A549 (cell line): ENCODE measurements at places on chromosomes 6 and 20. TPM values are rescaled to one million over a fixed set of nuclear protein-coding genes. Genes with fewer than 3 reads are reported as not detected.

The OR10C1 gene
- not detected in 3 replicates for polyA plus RNA-seq

The L3MBTL3 gene
- polyA plus RNA-seq: 2.5 to 3.0 TPM (median 3.0 TPM) in 3 replicates

The BNIP5 gene
- polyA plus RNA-seq: not detected in 3 replicates

The RIMS4 gene
- polyA plus RNA-seq: 1.3 to 1.6 TPM (median 1.3 TPM) in 3 replicates

The ZNF341 gene
- 3.6 to 4.1 TPM (median 3.8 TPM) in 3 replicates for polyA plus RNA-seq

The CDKN1A gene
- polyA plus RNA-seq: 118 to 137 TPM (median 130 TPM) in 3 replicates

The GNMT gene
- 0.23 to 0.32 TPM (median 0.31 TPM) in 3 replicates for polyA plus RNA-seq

GRCh38 chr6:74713941-74714340 is 491.9 kb downstream of the COL12A1 start:
- no peak for DNase-seq

DNA sequence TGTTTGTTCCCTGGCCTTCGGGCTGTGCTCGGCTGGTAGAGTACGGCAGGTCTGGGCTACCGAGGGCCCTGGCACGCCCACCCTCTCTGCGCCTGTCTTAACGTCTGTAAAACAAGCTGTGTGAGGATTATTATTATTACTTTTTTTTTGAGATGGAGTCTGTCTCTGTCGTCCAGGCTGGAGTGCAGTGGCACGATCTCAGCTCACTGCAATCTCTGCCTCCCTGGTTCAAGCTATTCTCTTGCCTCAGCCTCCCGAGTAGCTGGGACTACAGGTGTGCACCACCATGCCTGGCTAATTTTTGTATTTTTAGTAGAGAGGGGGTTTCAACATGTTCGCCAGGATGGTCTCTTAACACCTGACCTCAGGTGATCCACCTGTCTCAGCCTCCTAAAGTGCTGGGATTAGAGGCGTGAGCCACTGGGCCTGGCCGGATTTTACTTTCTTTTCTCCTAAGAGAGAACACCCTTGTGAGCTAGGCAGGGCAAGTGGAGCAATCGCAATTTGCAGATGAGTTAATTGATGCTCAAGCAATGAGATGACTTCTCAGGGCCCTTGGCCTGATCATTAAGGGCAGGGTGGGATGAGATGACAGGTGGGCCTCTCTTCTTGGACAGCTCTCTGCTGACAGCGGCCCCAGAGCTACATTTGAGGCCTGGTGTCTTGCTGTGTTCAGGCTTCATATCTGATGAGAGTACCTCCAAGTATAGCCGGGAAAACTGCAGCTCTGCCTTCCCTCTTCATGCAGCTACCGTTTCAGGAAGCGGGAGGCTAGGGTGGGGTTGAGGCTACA is 859 bp upstream of the SMIM29 start:
- DNase-seq: no peak

DNA sequence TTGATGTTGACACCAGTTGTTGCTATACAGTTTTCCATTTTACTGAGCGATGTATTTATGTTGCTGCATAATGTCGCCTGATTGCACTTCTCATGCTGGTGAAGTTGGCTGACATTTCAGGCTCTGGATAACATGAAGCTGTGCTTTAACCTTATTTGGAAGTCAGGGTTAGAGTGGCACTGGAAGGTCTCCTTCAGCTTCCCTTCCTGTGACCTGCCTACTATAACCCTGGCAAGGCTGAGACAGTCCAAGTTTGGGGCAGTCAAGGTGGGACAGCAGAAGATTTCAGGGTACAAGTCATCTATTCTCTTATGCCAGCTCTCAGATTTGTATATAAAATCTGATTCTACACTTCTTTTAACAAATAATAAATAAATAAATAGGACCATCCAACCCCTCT is 127.6 kb downstream of the AIG1 start:
- no peak for DNase-seq

DNA sequence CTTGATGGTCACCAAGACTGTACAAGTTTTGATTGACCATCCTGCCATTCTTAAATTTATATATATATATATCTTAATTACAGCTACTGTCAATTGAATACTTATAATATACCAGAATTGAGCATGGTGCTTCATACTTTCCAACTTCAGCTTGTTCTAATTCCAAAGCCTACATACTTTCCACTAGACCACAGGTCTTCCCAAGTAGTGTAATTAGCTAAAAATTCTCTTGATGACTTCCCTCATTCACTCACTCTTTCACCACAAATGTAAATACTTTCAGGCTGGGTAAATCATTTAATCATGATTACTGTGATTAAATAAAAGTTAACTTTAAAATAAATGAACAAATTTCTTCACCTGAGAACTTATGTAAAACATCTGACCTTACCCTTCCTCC is 3.4 kb downstream of the ASF1A start:
- no peak for DNase-seq

DNA sequence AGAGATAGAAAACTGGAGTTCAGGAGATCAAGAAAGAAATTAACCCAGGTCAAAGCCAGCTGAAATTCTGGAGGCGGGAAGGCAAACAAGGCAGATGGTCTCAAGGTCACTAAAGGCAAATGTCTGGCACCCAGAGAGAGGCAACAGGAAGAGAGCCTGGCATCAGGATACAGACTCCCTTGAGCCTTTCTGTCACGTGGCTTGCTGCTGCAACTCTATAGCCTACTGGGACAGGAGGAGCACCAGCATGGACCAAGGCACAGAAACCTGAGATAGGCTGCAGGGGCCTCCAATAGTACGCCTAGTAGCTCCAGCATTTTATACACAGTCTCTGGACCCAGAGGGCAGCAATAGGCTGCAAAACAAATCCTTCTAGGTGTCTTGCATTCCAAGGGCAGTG is 75.1 kb downstream of the SEL1L2 start:
- DNase-seq: no peak

DNA sequence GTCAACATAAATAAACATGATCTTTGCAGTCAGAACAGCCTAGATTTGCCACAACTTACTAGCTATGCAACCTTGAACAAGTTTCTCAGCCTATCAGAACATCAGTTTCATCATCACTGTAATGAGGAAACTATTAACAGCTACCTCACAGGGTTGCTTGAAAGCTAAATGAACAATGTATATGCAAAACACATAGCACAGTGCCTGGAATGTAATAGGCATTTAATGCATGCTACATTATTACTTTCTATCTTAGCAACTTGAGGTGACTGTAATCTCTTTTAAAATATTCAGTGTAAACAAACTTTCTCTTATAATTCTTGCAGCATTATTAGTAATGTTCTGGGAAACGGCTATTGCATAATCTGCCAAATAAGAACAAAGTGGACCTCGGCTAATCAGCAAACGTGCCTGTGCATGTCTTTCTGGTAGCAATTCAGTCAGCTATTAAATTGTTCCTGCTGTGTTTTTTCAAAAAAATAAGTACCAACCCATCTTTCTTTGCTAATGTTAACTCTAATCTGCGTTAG is 61.5 kb downstream of the SYNE1 start:
- DNase-seq: no peak

GRCh38 chr6:142857233-142857761 is 87.7 kb downstream of the HIVEP2 start:
- DNase-seq: no peak

DNA sequence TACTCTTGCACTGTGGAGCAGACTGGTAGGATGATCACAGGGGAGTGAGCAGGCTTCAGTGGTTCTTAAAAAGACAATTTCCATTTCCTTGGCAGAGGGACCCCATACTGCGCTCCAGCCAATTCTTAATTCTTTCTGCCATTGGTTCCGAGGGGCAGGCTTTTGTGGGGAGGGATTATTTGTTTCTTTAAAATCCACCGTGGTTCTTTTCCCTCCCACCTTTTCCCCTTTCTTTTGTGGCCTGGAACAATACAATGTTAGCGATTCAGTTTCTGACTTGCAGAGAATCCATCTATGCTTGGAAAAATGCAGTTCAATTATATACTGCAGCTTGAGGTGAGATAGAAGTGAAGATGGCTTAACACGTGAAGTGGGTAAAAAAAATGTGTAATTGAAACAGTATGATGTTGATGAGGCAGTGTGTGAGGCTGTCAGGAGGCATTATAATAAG is 379.0 kb upstream of the FLRT3 start:
- DNase-seq: no peak

DNA sequence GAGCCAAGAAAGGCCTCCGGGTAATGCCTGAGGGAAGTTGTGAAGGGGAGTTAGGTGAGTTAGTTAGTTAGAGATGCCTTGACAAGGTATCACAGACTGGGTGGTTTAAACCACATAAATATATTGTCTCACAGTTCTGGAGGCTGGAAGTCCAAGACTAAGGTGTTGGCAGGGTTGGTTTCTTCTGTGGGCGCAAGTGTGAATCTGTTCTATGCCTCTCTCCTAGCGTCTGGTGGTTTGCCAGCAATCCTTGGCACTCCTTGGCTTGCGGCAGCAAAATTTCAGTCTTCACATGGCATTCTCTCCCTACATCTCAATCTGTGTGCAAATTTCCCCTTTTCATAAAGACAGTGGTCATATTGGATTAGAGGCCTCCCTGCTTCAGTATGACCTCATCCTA is 29.7 kb upstream of the RANBP9 start:
- no peak for DNase-seq

GRCh38 chr20:5913166-5913565 is 37.2 kb downstream of the TRMT6 start:
- DNase-seq: no peak

- no peak for DNase-seq
Observed at GRCh38 chr20:37411408-37412219, 65.7 kb downstream of the SRC start.

- no peak for DNase-seq
Observed at GRCh38 chr6:43492673-43493072, 15.3 kb downstream of the TJAP1 start.

DNA sequence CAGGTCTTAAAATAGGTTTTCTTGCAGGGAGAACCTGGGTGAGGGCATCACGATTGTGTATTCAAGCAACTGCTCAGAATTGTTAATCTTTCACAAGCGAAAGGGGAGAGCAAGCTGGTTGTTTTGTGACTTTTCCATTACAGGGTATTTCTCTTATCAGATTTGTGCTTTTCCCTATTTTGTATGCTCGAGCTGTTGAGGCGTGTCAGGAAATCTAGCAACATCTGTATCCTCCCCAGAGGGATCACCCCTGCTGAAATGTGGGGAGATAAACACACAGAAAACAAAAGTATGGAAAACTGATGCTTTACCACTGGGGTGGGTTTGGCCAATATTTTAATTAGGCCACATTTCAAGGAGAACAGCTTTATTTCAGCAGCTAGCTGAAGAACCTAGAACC is 187.0 kb downstream of the DTNBP1 start:
- DNase-seq: no peak

DNA sequence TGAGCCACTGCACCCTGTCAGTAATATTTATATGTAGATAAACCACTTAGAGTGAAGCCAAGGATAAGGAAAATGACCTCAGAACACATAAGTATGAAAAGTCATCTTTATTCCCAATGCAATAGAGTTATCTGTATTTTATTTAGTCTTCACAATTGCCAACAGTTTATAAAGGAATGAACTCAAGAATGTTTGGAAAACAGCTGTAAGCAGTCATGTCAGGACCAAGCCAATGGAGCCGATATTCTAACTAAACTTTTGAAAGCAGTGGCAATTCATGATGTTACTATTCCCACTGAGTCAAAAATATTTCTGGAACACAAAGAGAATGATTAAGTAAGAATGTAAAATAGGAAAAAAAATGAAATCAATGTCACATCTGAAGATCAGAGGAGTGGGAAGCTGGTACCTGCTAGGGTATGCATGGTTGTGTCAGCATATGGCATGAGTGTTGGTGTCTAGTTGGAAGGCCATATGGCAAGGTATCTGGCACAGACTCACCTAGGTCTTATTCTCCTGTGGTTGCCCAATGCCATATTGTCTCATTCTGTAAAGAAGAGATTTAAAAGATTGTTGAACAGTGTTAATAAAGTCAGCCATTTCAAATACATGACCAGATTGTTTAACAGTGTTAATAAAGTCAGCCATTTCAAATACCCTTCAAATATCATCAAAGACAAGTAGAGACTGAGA is 118.2 kb downstream of the ADAT2 start:
- no peak for DNase-seq
